Spleen (tissue), 13 donors: ENCODE measurements at places on chromosomes 16 and 17.

- DNase-seq: no peak
These were observed 35.9 kb downstream of the NACA2 start for GRCh38 chr17:61555127-61555566.

DNA sequence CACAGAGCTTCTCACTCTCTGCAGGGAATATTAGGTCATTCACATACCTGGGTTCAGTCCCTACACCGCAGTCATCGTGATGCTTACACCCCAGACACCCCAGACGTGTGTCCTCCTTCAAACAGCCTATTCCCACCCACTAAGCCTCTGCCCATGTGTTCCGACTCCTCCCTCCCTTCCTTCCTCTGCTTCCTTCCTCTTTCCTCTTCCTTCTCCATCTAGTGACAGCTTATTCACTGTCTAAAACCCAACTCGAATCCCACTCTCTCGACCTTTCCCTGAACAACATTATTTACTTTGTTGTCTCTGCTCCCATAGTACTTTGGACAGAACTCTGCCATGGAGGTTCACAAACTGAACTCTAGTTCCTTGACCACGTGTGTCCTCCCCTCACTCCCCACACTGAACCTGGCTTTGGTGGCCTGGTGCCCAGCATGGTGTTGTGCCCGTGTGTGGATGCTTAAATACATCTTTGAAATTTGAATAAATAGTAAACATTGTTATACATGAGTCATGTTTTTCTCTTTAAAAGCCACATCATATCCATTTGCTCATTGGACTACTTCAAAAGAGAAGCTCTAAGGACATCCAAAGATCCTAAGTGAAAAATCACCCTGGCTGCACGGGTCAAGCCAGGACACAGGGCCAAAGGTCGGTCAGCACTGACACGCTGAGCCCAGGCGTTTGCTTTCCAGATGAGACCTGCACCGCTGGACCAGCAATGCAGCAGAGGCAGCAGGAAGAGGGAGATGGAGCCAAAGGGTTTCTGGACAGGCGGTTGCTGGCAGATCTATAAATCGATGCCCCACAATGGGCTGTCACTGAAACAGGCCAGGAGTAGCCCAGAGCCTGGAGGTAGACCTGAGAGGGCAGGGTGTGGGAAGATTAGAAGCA, 14.1 kb upstream of the G6PC1 start:
- no peak for DNase-seq

DNA sequence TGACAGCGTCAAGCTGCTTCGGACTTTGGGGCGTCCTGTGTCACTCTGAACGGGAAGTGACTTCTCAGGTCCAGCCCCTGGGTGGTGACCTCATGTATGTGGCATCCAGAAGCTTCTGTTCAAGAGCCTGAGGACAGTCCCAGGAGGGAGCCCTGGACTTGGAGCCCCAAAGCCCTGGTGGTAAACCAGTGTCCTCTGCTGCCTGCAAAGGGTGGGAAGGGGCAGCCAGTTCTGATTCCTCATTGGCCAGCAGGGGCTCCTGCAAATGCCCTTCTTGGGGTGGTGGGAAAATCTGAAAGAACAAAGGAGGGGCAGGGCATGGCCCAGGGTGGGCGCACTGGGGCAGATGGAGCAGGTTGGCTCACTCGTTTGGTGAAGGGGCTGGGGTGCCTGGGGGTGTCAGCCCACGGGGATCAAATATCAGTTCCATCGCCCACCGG, 1.6 kb downstream of the OSGIN1 start:
- DNase-seq: peak; percentile 83

DNA sequence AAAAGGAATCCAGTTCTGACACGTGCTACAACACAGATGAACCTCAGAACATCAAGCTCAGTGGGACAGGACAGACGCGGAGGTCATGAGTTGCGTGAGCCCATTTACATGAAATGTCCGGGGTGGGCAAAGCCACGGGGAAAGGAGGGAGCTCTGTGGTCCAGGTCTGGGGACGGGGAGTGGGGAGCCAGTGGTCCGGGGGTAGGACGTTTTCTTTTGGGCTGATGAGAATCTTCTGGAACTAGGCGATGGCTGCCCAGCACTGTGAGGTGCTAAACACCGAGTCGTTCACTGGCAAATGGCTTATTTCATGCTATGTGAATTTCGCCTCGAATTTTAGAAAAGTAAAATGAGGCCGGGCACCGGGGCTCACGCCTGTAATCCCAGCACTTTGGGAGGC, 2.6 kb upstream of the LMF1 start:
- DNase-seq: no peak

- DNase-seq: no peak
These were observed 17.5 kb downstream of the RAB11FIP3 start for GRCh38 chr16:442976-443375.

DNA sequence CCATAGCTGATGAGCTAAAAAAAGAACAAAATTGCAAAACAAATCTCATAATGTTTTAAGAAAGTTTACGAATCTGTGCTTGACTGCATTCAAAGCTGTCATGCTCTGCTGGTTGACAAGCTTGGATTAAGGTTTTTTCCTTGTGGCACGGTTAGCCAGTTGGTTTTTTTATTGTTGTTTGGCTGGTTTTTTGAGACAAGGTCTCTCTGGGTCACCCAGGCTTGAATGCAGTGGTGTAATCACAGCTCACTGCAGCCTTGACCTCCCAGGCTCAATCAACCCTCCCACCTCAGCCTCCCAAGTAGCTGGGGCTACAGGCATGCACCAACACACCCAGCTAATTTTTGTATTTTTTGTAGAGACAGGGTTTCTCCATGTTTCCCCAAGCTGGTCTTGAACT, 45.7 kb downstream of the PHKB start:
- DNase-seq: no peak
